ENCODE measurements at places on chromosomes 11 and 22.

DNA sequence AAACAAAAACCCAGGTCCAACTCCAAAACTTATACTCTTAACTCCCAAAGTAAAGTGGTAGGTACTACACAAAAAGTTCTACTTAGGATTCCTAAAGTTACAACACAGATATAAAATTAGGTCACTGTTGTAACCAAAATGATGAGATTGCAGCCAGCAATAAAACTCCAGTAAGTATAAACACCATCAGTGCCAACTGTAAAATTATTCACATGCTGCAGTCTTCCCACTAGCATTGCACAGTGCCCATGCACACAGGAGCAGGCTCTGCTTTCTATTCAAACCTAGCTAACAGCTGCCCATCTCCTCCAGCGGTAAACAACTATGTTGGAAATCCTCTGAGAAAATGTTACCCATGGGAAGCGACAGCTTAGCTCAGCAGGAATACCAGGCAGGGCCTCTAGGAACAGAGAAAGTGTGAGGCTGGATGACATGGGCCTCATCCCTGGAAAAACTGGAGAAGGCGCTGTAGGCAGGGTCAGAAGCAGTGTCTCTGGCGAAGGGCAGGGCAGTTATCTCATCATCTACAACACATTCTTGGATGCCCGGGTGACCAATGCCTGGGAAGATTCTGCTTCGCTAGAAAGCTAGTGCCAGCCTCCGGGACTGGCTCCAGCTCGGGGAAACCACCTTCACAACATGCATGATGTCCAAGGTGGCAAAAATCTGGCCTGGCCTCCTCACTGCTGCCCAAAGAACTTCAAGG lies 9.1 kb downstream of the CPT1A start:
- no peak overlapping the region for H3K27ac ChIP-seq
- H3K27me3 ChIP-seq, result no peaks in the 10 kb centered on the region
- peaks cover 33% of the 10 kb centered on the region for H3K36me3 ChIP-seq
- H3K4me1 ChIP-seq, result peaks cover 68% of the 10 kb centered on the region
- H3K4me3 ChIP-seq, result peak overlapping the region; percentile 11

- no peak overlapping the region for H3K4me3 ChIP-seq
- no peaks in the 10 kb centered on the region for H3K4me1 ChIP-seq
- H3K36me3 ChIP-seq, result no peaks in the 10 kb centered on the region
- DNase-seq, result no peak
These were observed 132.3 kb downstream of the APIP start for GRCh38 chr11:34783816-34784317.

- H3K27me3 ChIP-seq, result peaks cover 4% of the 10 kb centered on the region
- peaks cover 21% of the 10 kb centered on the region for H3K4me1 ChIP-seq
- no peaks in the 10 kb centered on the region for H3K36me3 ChIP-seq
- peak overlapping the region; percentile 48 for H3K4me3 ChIP-seq
- no peak overlapping the region for H3K27ac ChIP-seq
These were observed 2.0 kb downstream of the PDGFB start for GRCh38 chr22:39242595-39243438.

GRCh38 chr11:15507592-15507991 lies 392.9 kb downstream of the INSC start:
- DNase-seq, result no peak
- no peak overlapping the region for H3K27ac ChIP-seq
- no peaks in the 10 kb centered on the region for H3K36me3 ChIP-seq
- no peaks in the 10 kb centered on the region for H3K4me1 ChIP-seq

GRCh38 chr11:73326929-73327811 lies 19.1 kb downstream of the ARHGEF17 start:
- peaks cover 93% of the 10 kb centered on the region for H3K4me1 ChIP-seq
- DNase-seq, result no peak
- H3K4me3 ChIP-seq, result no peak overlapping the region
- no peaks in the 10 kb centered on the region for H3K27me3 ChIP-seq
- H3K36me3 ChIP-seq, result no peaks in the 10 kb centered on the region
- H3K27ac ChIP-seq, result peak overlapping the region; percentile 94

- H3K27me3 ChIP-seq, result no peaks in the 10 kb centered on the region
- peaks cover 5% of the 10 kb centered on the region for H3K4me1 ChIP-seq
- peak overlapping the region; percentile 65 for H3K27ac ChIP-seq
These were observed 224.8 kb upstream of the CHORDC1 start for GRCh38 chr11:90447618-90448017.

DNA sequence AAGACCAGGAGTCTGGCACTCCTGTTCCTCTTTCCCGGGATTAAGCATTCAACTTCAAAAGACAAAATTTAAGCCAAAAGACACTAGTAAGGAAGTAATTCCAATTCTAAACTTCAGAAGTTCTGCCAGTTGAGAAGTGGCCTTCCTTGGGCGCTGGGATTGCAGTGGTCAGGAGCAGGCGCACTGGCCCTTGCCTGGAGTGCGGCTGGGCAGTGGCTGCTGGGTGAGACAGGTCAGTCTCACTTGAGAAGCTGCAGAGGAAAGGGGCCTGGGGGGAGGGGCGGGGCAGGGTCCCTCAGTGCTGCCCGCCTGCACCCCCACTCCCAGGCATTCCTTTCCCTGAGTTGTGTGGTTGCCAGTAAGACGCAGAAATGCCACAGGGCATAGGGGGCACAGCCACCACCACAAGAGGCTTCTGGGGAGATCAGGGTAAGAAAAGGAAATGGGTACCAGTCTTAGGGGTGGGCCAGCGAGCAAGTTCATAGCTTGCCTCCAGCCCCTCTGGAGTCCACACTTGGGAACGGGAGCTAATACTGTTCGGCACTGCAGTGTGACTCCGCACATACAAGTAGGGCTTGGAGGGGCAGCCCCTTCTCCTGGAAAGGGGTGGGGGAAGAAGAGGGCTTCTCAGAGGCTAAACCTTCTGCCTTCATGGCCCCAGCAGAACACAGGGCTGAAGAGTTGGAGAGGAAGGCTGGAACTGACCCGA lies 5.5 kb downstream of the MRPL49 start:
- H3K4me3 ChIP-seq, result no peak overlapping the region
- no peaks in the 10 kb centered on the region for H3K27me3 ChIP-seq
- peaks cover 9% of the 10 kb centered on the region for H3K4me1 ChIP-seq
- DNase-seq, result no peak

DNA sequence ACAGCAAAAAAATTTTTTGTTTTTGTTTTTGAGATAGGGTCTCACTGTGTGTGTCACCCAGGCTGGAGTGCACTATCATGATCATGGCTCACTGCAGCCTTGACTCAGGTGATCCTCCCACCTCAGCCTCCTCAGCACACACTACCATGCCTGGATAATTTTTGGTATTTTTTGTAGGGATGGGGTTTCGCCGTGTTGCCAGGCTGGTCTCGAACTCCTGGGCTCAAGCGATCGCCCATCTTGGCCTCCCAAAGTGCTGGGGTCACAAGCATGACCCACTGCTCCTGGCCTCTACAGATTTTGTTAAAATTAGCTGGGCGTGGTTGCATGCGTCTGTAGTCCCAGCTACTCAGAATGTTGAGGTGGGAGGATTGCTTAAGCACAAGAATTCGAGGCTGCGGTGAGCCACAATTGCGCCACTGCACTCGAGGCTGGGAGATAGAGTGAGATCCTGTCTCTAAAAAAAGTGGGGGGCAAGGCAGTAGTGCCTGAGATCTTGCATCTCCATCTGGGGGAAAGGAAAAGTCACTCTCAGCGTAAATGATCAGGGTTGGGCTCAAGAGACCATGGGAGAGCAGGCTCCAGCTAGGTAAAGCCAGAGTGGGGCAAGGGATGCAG lies 10.6 kb upstream of the DGKZ start:
- no peak overlapping the region for H3K4me3 ChIP-seq
- H3K36me3 ChIP-seq, result no peaks in the 10 kb centered on the region
- peaks cover 10% of the 10 kb centered on the region for H3K27me3 ChIP-seq
- DNase-seq, result no peak
